Activated CD4-positive, alpha-beta T cell treated with anti-CD3 and anti-CD28 coated beads for 48 hours (primary cell): ENCODE measurements at places on chromosomes 1 and 21.

DNA sequence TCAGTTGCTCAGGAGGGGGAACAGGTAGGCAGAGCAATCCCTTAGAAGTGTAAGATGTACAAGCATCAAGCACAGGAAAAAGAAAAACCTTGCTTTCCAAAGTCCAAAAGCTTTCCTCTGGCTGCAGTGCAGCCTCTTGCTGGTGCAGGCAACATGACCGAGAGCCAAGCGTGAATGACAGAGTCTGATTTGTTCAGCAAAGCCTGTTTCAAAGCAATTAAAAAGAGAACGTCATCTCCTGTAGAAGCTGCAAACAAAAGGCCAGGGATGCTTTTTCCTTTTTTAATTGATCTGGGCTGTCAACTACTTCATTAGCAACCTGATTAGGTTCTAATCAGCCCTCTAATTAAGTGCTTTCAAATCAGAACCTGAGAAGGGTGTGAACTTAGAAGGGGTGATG lies 38.2 kb upstream of the PLA2G2C start:
- no peak for DNase-seq

DNA sequence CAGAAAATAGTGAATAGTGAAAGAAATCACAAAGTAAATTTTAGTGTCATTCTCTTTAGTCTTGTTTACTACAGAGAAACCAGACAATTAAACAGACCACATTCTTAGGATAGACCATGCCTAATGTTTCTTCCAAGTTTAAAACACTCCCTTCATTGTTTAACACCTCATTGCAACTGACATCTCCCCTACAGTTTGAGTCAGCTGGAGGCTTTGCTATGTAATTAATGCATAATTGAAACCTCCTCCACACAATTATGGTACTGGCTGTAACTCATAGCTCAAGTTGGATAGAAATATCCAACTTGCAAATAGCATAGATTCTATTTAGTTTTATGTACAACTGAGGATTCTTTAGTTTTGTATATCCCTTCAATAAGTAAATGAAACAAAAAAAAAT lies 35.2 kb upstream of the B3GALT2 start:
- DNase-seq = no peak

GRCh38 chr1:25066731-25067517 lies 136.8 kb upstream of the RUNX3 start:
- DNase-seq = no peak

DNA sequence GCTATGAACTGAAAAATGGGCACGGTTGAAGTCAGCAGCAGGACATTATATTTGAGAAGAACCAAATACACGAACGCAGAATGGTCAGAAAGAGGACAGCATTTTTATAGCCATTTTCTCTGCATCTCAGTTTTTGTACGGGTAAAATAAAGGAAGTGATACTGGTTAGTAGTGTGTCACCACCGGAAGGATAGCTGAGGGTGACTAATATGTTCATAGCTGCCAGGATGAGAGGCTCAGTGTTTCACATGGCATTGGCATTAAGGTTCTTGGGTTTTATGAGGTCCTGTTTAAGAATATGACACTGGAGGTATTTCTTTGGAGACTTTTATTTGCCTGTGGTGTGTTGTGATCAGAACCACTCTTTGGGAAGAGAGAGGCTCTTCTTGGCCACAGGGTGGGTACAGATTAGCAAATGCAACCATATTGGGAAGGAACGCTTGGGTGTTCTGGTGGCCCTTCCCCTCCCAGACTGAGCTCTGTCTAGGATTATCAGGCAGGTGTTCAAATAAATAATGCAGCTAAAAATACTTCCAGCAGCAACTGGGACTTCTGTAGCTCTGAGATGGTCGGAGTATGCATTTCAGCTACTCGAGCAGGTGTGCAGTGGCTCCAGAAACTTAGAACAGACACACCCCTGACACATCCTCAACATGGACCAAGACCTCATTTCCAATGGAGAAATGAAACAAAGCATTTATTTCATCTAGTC lies 158.2 kb downstream of the PBX1 start:
- DNase-seq = no peak

GRCh38 chr1:56397811-56398231 lies 181.5 kb downstream of the PLPP3 start:
- DNase-seq = no peak
